Activated naive CD4-positive, alpha-beta T cell treated with anti-CD3 and anti-CD28 coated beads, Interleukin-2, amount 50 U/mL, for 72 hours (primary cell): ENCODE measurements at places on chromosomes 2 and 18. TPM values are rescaled to one million over a fixed set of nuclear protein-coding genes. Genes with fewer than 3 reads are reported as not detected.

GRCh38 chr2:67459761-67460160, 62.6 kb downstream of the ETAA1 start:
- DNase-seq, result no peak

The MOCOS gene
- 0.36 TPM for total RNA-seq

The TEKT4 gene
- not detected for total RNA-seq

The FRZB gene
- total RNA-seq, result not detected

DNA sequence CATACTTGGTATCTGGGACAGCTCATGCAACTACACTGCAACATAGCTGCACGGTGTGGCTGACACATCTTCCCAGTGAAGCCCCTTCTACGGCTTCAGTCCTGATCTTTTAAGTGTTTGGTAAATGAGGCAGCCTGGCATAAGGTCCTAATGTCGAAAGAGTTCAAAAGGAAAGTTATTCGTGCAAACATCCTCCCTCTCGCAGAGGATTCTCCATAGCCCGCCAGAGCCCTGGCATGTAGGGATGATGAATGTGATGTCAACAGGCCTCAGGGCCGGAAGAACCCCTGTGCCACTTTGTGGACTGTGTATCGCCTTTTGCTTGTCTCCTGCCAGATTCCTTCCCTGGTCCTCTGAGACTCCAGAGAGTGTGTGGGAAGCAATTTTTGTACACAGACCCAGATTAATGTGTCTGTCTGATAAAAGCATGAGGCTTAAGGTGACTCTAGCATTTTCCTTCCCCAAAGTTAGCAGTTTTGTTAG, 88.5 kb downstream of the SOCS6 start:
- DNase-seq, result no peak

The SRD5A2 gene
- not detected for total RNA-seq

DNA sequence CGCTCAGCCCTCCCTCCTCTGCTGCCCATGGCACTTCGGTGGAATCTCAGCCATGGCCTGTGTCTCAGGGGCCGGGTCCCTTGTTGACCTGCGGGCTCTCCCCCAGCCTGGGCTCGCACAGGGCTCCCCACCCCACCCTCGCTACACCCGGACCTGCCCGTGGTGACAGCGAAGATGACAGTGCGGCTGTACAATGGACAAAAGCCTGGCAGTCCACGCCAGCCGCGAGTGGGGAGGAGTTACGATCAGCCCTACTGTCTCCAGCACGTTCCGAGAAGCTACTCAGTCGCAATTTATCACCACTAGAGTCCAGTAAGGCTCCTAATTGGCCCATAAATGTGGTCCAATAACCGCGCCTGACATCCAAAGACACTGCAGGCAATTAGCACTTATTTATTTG, 31.6 kb downstream of the GBX2 start:
- no peak for DNase-seq

The AMER3 gene
- total RNA-seq, result not detected

DNA sequence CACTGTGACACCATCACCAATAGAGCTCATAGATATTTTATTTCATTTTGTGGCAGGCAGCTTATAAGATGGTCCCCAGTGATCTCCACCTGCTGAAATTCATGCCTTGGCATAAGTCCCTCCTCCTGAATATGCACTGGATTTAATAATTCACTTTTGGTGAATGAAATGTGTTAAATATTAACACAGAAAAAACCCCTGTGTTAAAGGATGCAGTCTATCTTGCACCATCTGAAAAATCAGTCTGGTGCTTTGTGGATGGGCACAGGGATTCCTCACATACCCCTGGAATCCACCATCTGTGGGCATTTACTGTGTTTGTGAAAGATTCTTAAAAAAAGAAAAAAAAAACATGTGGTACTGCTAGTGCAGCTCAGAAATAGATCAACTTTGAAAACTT, 26.1 kb upstream of the WIPF1 start:
- DNase-seq, result no peak

The C2orf66 gene
- not detected for total RNA-seq

DNA sequence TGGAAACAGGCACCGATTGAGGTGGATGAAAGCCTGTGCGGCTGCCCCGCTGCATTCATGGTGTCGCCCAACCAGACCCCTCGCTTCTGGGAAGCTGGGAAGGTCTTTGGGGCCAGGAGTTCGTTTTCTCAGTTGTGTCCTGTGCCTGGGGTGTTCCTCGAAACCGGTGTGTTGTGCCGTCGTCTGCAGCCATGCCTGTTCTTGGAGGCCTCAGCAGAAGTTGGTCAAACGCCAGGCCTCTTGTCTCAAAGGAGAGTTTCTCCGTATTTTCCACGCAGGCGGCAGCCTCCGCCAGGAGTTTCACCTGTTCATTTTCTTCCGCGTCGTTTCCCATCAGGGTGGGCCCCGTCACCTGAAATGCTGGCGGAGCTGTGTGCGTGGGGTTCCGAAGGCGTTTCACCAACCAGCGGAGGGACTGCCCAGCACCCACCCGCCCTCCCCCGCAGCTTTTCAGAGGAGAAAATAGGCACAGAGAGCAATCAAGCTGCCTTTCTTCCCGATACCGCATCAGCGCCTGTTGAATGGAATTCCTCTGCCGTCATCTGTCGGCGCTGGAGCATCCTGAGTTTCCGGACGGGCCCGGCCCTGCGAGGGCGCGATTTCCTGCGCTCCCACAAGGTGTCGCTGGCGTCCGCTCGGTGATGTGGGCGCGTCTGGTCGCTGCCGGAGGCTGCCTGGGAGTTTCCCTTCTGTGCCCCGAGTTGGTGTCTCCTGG, 17.0 kb upstream of the NFATC1 start:
- peak; percentile 91 for DNase-seq

The LOXL3 gene
- 0.20 TPM for total RNA-seq

The SMYD1 gene
- total RNA-seq, result not detected

The GPBAR1 gene
- total RNA-seq, result 0.46 TPM

DNA sequence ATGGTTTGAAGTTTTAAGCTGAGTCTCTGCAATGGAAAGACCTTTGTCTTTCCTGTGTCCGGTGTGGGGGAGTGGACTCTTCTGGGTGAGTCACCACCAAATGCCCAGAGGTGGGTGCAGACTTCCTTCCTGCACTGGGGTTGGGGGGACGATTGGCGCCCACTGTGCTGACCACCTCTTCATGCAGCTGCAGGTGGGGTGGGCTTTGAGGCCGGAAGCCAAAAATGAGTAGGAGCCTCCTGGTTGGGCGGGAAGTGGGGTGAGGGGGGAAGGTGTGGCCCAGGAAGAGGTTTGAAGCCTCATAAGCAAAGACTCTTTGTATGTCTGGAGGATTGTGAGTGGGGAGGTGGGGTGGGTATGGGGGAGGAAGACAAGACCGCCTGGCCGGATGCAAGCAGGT, 27.6 kb downstream of the PAX8 start:
- no peak for DNase-seq

The CHRNG gene
- total RNA-seq, result not detected

GRCh38 chr18:63883617-63884016, 3.9 kb upstream of the SERPINB2 start:
- no peak for DNase-seq

The GMCL1 gene
- total RNA-seq, result 44.9 TPM

DNA sequence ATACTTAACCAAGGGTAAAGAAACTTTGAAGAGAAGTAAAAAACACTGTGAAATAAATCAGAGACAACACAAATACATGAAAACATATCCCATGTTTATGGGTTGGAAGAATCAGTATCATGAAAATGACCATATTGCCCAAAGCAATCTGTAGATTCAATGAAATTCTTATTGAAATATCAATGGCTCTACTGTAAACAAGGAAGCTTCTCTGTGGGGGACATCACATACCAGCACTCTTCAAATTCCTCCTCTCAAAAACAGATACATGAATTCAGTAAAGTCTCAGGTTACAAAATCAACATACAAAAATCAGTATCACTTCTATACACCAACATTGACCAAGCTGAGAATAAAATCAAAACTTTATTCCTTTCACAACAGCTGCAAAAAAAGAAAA, 63.5 kb upstream of the CNTNAP5 start:
- DNase-seq, result no peak

- no peak for DNase-seq
These were observed 79.0 kb downstream of the TTC21B start for GRCh38 chr2:165874445-165875039.

The VWA3B gene
- not detected for total RNA-seq

The UGT1A10 gene
- not detected for total RNA-seq

The ZSWIM2 gene
- total RNA-seq, result not detected

GRCh38 chr2:177708660-177709444, 316.3 kb downstream of the AGPS start:
- DNase-seq, result no peak
